ENCODE measurements at places on chromosomes 4 and X. TPM values are rescaled to one million over a fixed set of nuclear protein-coding genes. Genes with fewer than 3 reads are reported as not detected.

DNA sequence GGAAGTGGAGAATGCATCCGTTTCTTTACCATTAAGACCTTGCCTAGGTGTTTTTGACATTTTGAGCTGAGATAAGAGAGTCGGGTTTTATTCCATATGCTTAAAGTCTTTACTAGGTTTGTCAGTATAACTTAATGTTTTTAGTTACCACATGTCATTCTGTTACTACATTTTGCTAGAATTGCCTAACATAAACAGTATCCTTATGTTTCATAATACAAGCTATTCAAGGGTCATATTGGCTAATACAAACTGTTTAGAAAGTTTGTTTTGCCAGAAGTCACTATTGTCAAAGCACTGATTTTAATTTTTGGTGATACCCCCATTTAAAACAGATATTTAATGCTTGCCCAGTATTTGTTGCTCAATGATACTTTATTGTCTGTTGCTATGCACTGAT lies 427.7 kb upstream of the MAGEB2 start:
- no peak for DNase-seq

GRCh38 chr4:83851261-83852084 lies 315.6 kb downstream of the GPAT3 start:
- DNase-seq = peak; percentile 86

DNA sequence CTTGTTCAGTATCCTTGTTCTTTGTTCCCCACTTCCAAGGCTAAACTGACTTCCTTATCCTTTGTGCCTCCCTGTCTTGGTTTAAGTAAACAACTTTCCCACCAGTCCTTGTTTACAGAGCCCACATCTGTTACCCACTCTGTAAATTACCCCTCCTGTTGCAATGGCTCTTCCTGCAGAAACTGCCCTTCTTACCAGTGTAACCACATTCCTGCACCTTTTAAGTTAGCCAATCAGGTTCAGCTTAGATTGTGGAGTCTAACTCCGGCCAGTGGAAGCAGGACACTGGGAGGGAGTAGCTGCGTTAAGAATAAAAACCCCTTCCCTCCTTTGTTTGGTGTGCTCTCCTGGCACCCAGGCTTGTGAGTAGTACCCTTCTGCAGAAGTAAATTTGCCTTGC lies 360.9 kb downstream of the PRDM5 start:
- peak; percentile 78 for DNase-seq

DNA sequence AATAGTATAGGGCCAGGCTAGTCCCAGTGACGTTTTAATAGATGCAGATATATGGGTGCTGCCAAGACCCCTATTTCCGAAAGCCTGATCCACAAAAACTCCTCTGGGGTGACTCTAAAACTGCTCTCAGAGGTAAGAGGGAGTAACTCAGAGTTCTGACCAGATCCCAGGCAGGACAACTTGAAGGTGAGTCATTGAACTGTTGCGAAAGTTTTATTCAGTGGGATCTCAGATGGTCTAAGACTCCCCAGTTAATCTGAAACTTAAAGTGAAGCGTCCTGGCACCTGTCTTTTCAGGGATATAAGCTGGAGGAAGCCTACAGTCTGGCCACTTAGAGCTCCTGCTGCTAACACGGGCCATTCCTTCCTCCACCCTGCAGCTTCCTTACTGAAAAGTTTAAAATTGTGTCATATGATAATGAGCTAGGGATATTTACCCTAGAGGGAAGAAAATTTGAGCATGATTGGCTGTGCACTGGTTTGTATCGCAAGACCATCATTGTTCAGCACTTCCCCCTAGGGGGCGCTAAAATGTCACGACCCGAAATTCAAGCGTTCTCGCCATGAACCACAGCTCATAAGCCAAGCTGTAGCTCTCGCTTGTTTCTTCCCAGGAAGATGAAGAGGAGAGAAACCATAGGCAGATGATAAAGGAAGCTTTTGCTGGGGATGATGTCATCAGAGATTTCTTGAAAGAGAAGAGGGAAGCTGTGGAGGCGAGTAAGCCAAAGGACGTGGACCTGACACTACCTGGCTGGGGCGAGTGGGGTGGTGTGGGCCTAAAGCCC lies 19.5 kb downstream of the UTP14A start:
- DNase-seq = peak; percentile 64

C1QTNF7 gene
- not detected for total RNA-seq

AFF2 gene
- 14.6 TPM for total RNA-seq

- peak; percentile 67 for DNase-seq
These were observed 23.5 kb downstream of the TLR10 start for GRCh38 chr4:38759113-38759789.

DNA sequence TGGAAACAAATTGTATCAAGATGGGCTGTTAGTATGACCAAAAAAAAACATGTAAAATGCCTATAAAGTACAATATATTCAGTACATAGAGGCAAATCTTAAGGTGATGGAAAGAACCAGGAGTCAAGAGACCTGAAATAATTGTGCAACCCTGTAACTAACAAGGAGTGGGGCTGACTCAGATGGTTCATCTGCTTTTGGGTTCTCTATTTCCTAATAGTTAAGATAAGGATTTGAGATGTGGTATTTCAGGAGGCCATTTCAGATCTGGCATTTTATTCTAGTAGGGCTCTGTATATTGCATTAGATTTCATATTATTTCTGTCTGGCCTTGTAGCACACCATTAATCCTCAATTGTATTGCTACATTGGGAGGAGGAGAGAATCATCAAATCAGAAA lies 268.4 kb downstream of the HS3ST1 start:
- DNase-seq = no peak

ASB12 gene
- 0.29 TPM for total RNA-seq

- DNase-seq = no peak
These were observed 138.5 kb downstream of the COL4A6 start for GRCh38 chrX:108299704-108300103.

EXOC1L gene
- total RNA-seq = not detected

All from H9 (cell line).